Kidney (tissue), 22 donors: ENCODE measurements at places on chromosomes 5 and 9. TPM values are rescaled to one million over a fixed set of nuclear protein-coding genes. Genes with fewer than 3 reads are reported as not detected.

Gene ZNF300
- 6.5 TPM for total RNA-seq

Gene SLC9A3
- 10.5 TPM for total RNA-seq

Gene TEX48
- total RNA-seq: not detected

Gene PCDHB3
- 3.1 TPM for total RNA-seq

DNA sequence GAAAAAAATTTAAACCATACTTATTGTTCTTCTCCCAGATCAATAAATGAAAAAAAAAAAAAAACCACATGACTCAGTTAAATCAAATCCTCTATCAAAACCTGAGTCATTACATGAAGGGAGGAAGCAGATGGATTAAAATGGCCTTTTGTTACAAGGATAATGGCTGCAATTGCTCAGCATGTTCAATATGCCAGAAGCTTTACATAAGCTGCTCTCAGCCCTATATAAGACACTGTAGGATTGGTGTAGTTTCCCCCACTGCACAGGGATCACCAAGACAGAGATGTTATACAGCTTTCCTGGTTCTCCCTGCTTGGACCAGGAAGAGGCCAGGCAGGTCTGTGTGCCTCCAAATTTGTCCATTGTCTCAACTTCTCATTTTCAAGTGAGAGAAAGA lies 101.6 kb upstream of the MAP1B start:
- no peak for DNase-seq

DNA sequence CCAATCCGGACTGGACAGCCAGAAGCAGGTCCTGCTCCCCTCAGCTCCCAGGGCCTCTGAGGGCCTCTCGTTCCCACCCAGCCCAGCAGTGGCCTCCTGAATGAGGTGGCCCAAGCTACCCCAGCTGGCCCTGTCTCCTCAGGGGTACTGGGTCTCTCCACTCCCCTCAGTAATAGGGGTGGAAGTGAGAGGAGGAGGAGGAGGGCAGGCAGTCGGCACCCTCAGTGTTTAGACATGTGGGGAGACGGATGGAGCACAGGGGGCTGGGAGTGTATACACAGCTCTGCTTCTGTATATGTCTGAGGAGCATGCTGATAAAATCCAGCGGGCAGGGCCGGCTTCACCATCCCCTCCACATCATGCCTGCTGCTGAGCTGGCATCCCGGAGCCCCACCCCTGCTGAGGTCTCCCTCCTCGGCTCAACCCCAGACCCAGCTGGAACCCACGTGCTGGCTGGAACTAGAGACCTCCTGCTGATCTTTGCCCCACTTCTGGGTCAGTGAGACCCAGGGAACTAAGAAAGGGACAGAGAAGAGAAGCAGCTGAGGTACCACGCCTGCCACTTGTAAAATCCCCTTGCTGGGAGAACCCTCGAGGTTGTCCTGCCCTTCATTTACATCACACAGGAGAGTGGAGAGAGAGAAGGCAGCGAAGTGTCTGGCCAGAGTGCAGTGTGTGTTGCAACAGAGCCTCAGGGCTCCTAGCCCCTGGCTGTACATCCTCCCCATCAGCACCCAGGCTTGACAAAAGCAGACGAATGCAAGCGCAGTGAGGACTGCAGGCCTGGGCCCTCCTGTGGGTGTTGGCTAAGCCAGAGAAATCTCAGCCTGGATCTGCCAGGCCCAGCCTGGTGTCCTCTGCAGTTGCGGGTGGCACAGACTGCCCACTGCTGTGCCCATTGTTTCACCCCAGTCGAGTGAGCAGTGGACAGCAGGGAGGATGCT lies 77.5 kb downstream of the PSD2 start:
- peak; percentile 35 for DNase-seq

DNA sequence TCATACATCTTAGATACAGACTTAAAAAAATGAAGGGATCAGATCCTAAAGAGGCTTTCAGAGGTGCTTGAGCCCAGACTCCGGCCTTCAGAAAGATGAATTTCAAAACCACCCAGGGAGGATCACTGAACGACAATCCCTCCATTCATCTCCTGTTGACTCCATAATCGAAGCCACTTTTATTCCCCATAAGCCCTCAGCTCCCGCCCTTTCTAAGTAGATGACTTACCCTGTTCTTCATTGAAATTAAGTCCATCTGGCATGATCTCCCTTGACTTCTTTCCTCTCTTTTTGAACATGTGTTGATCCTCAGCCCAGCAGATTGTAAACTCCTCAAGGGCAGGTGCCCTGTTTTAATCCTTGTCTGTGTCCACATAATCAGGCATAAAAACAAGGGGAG lies 50.8 kb upstream of the ASTN2 start:
- DNase-seq: no peak

- DNase-seq: no peak
These were observed 39.9 kb downstream of the MOCS2 start for GRCh38 chr5:53069626-53070025.

GRCh38 chr9:133633681-133634080 lies 2.5 kb upstream of the DBH start:
- no peak for DNase-seq

DNA sequence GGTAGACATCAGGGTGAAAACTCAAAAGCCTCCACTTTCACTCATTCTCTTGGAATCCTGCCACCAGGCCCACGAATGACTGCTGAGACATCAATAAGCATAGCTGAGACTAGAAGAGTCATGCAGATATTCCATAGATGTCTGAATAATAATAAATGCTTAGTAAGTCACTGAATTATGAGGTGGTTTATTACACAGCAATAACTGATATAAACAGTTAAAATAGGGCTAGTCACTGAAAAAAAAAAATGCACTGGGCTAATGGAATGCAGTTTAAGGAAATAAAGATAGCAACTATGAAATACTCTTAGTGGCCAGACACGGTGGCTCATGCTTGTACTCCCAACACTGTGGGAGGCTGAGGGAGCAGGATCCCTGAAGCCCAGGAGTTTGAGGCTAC lies 262.8 kb upstream of the CDH6 start:
- DNase-seq: no peak
